Cerebellar nuclear complex (tissue), 1 donor: ENCODE measurements at places on chromosomes 4 and X.

DNA sequence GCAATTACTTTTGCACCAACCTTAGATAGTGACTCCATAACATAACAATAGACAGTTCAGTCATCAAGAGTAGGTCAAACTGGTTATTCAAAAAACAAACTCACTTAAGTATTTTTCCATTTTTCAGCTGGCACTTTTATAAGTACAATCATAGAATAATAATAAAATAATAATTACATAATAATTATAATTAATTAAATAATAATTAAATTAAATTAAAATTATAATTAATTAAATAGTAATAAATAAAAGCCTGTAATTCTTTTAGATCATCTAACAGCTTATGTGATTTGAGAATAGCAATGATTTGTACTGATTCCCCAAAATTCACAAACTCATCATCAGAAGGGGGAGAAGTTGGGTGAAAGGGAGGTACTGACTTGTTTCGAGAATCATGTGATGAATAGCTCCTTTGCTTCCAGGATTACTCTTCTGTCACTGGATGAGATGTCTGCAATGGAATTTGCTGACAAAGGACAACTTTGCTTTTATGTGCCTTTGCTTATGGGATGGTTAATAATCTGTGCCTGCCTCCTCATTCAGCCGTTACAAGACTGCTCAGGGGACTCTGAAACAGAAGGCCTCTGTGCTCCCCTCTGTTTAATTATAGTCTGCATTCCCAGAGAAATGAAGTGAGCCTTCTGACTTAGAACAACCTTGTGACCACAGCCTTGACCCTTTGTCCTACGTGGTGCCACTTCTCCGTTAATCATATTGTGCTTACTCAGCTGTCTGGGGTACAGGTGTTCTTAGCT lies 104.8 kb upstream of the ENPEP start:
- no peak for DNase-seq

- no peak for DNase-seq
Observed at GRCh38 chr4:160880180-160880579, 1283.6 kb downstream of the FSTL5 start.

DNA sequence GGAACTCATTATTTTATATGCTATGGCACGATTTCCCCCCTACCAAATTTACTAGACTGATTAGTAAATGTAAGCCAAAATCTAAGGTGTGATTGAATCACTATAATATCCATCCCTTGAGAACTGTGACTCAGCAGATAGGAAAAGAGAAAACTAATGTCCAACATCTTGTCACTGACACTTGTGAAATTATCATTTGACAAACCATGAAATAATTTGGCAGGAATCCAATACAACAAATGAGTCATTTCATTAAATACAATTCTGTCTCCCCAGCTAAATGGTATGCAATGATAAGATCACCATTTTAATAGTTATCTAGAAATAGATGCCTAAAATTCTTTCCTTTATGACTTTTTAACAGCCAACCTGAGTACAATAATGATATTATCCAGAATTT lies 462.3 kb downstream of the DMD start:
- no peak for DNase-seq

DNA sequence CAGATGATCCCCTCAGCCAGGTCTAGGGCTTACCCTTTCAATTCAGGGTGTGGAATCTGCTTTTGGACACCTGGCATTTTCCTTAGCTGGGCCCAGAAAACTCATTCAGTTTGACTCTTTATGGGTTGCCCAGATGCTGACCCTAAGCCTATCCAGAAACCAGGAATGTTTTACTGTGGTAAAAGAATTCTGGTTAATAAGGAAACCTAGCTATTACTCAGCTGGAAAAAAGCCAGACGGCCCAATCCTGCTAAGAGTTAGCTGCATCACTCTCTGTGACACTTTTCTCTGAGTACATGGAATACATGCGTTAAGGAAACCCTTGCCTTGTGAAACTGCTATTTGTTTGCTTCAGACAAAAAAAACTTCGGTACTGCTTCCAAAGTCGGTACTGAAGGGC lies 28.0 kb downstream of the ING2 start:
- DNase-seq: no peak

- no peak for DNase-seq
Observed at GRCh38 chr4:75733369-75733768, 9.0 kb downstream of the USO1 start.

GRCh38 chr4:99886146-99886545 lies 8.1 kb downstream of the LAMTOR3 start:
- no peak for DNase-seq

- no peak for DNase-seq
Observed at GRCh38 chrX:26026179-26026578, 112.0 kb upstream of the MAGEB18 start.

- no peak for DNase-seq
Observed at GRCh38 chr4:100649417-100649816, 131.6 kb upstream of the EMCN start.
